Stimulated activated CD4-positive, alpha-beta T cell treated with anti-CD3 and anti-CD28 coated beads, Interleukin-1b, Interleukin-23, amount 100 ng/mL, for 1 hour (primary cell): ENCODE measurements at places on chromosomes 6 and 20.

- no peak for DNase-seq
Observed at GRCh38 chr6:151070631-151071051, 169.1 kb upstream of the AKAP12 start.

DNA sequence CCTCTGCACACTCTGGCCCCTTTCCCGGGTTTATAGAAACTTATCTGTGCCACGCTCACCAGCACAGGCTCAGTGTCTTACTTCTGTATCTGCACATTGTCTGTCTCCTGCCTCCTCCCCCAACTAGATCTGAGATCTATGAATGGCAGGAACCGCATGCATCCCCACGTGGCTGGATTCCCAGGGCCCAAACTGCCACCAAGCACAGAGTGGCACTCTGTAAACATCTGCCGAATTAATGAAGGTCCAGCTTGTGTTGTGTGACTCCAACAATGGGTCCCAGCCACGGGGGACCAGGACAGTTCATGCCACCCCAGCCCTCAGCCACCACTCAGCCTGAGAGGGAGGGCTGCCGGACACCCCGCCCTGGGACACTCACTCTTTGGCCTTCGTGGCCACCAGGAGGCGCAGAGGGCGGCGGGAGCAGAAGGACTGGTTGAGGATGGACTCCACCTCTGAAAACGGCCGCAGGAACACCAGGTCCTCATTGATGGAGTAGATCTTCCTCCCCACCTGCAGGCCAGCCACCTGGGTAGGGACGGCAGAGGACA, 171.1 kb downstream of the PREX1 start:
- no peak for DNase-seq

DNA sequence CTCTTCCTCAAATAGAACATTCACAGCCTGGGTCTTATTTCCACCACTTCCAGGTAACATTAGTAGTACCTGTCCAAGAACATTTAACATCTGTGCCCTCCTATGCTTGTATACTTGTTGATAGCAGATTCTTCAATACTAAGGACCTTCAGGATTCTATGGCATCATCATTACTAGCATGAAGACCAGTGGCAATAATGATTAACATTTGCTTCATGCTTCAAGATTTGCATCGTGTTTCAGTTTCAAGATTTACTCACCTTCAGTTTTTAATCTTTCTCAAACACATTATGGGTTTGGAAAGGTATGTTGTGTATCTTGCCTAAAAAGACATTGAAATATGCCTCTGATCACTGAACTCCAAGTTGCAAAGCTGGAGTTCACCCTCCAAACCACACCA, 412.8 kb upstream of the NRSN1 start:
- DNase-seq = no peak

- no peak for DNase-seq
Observed at GRCh38 chr20:7883309-7883708, 56.9 kb downstream of the HAO1 start.

DNA sequence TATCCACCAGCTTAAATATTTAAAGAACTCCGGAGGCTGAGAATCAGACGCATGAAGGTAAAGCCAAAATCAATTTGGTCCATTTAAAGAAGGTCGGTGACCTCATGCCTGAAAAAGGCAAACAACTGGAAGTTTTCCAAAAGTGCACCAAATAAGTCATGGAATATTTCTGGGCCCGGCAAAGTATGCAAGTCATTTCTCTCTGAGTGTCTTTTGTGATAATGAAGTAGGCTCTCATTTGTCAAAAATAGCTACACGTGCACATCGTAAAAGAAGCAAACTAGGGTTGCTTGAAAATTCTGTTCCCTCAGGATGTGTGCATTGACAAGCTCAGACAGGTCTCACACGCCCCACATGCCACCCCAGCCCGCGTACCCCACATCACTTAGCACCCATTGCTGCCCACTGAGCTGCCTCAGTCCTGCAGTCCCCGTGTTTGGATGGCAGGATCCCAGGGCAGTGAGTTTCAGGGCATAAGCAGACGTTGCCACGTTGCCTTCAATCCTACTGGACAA, 20.5 kb upstream of the PYGB start:
- no peak for DNase-seq

DNA sequence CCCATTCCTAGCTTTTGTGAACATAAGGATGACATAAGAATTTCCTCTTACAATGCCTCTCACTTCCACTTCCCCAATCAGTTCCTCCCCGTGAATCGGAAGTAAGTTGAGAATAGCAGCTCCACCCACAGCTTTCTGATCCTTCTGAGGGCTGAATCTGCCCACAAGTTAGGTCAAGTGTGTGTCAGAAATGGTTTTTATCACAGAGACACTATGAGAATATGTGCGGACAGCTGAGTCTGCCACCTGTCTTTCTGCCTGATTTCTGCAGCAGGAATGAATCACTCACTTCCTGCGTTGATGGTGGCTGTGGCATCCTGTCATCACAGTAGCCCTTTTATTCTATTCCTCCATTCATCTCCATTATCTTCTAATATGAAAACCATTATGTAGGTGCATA, 70.2 kb downstream of the RIN2 start:
- no peak for DNase-seq

DNA sequence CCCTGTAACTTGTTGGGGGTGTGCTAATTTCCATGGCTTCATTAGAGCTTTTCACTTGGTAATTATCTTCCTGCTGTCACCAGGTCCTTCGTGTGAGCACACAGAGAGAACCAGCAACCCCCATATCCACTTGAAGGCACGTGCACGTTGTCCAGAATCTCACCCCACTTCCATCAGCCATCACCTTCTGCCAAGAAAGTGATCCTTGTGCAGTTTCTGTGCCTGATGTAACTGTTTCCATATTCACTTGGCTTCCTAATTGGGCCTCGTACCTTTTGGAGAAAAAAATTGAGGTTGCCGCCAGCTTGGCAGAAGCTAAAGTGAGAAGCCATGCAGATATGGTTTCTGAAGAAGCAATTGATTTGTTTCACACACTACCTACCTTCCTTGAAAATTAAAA, 153.7 kb upstream of the TSHZ2 start:
- no peak for DNase-seq

DNA sequence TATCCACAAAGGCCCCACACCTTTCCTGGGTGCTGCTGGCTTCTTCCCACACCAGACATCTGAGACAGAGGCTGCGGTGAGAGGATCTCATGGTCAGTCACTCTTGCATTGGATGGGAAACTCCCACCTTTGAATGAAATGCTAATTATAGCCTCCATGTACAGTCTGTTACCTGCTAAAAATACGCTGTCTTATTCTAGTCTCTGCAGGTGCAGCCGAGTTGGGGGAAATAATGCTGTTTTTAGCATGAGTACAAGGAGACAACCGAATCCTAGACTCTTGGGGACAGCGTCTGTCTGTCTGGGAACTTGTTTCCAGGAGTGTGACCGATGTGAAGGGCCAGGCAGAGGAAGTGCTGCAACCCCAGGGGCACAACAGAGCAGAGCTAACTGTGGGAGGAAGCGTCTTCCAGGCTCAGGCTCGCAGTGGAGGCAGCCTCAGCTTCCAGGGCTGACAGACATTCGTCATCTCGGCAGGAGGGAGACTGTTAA, 286.2 kb downstream of the PREX1 start:
- no peak for DNase-seq

DNA sequence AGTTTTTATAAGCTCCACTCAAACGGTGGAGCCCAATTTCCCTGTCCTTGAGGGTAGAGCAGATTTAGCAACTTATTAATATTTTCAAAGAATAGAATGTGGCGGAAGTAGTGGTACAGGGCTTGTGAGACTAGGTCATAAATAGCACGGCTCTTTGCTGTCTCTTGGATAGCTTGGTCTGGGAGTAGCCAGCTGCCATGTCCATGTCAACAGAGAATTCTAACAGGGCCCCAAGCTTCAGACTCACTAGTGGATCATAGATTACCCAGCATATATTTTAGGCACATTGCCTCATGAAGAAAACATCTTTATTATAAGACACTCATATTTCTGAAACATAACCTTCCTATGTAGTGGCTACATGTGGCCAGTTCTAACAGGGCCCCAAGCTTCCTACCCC, 755.7 kb downstream of the HDGFL1 start:
- no peak for DNase-seq

DNA sequence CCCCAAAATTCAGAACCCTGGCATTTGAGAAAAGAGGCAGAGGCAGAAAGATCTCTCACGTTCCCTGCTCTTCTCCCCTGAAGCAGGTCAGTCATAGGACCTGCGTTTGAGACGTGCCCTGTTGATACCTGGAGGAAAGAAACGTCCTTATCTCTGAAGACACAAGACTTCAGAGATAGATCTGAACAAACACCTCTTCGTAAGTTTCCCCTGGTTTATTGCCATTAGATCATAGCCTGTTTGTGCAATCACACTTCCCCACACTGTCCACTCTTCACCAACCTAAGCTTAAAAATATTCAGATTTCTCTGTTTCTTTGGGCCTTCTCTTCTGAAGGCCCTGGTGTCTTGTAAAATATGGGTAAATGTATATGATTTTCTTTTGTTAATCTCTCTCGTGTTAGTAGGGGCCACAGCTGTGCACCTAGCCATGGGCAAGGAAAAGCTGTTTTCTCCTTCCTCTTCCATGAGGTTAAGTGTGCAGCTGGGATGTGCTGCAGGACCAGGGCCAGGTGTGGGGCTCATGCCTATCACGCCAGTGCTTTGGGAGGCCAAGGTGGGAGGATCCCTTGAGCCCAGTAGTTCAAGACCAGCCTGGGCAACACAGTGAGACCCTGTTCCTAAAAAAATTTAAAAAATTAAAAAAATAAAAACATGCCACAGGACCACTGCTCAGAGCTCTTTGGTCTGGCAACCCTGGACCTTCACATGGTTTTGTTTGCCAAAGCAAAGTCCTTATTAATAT, 4.7 kb upstream of the SLC22A2 start:
- no peak for DNase-seq

DNA sequence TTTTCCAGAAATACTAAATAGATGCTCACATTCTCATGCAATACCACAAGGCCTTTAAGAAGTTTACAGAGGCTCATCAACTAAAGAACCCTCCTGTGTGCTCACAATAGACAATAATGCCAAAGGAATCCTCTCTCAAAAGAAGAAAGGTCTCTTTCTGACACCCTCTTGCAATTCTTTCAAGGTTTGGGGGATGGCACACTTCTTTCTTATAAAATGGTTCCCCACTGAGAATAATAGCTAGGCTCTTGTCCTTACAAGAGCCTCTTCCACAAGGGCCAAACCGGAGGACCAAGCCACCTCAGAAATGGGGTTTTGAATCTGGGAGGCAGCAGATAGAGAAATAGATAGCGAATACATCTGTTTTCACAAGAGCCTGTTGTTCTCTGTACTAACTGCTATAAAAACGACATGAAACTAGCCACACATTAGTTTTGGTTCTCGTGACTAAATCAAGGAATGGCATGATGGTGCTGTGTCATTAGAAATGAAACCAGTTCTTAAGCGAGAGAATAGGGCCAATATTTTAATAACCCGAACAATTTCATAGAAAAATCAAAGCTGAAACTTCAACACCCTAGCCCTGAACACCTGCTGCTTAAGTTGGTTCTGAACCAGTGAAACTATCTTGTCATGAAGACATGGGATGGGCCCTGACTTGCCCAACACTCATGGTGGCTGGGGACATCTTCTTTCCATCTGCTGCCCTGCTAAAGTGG, 81.1 kb downstream of the PRDM1 start:
- no peak for DNase-seq
